ENCODE measurements at places on chromosomes 6 and 20.

- no peak for DNase-seq
Observed at GRCh38 chr6:157711060-157711459, 112.0 kb upstream of the SNX9 start.

DNA sequence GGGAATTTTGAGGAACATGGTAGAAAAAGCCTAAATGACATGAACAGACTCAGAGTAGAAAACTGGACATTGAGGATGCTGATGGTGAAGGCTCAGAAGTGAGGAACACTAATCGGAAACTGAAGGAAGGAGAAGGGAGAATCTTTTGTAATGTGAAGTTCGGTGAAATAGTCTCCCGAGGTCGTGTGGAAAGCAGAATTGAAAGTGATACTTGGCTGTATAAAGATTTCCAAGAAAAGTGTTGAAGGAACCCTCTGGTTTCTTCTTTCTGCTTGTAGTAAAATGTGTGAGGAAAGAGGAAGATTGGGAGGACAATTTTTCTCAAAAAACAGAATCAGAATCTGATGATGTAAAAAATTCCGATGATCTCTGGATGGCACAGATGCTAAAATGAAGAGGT is 115.4 kb downstream of the LAMP5 start:
- no peak for DNase-seq

GRCh38 chr20:24792641-24793495 is 156.2 kb upstream of the CST7 start:
- DNase-seq, result no peak

GRCh38 chr20:4748847-4749246 is 27.1 kb downstream of the PRND start:
- no peak for DNase-seq

GRCh38 chr6:29941016-29941415 is 1.3 kb upstream of the HLA-A start:
- DNase-seq, result no peak

DNA sequence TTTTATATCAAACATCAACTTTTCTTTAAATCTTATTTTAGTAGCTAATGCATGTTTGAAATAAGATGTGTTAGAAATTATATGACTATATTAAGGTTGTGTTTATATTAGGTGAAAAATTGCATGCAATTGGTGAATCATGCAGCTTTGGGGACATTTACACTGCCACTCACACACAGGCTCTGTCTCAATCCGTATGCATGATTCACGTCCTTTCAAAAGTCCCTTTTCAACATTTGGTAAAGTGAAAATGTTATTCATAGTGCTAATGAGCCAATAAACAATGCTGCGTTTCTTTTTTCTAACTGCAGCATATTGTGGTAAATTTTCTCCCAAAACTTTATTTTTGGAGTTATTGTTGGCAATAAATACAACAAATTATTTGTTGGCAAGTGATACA is 198.0 kb downstream of the FUT9 start:
- no peak for DNase-seq

DNA sequence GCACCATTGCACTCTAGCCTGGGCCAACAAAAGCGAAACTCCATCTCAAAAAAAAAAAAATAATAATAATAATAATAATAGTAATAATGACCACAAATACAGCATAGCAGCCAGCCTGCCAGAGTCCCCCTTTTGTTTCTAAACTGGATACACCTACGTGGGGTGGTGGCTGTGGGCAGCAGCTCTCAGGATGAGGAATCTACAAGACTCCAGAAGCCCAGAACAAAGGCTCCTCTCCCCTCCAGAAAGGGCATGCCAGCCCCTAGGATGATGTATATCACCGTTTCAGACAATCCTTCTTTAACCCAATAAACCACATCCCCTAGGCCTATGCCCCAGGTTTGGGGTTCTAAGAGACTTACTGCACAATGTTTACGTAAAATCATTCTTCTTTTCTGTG is 155.9 kb downstream of the QRSL1 start:
- no peak for DNase-seq

DNA sequence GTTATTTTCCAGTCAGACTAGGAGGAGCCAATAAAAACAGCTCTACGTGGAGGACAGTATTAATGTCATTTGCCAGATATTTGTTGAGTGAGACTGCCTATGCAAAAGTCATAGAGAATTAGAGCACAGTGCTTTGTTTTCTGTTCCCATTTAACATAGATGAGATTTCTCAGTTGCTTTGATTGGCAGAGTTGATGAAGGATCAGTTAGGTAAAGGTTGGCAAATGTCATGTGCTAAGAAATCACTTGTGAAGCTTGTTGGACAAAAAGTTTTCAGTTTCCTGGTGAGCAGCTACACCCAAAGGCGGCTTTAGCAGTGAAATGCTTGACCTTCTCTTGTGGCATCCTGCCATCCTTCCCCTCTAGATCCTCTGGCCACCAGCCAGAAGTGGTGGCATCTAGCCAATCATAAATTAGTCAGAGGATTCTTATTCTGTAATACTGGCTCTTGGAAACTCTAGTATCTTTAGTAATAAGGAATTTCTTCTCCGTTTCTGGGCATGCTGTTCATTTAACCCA is 37.0 kb downstream of the BCKDHB start:
- peak; percentile 16 for DNase-seq

DNA sequence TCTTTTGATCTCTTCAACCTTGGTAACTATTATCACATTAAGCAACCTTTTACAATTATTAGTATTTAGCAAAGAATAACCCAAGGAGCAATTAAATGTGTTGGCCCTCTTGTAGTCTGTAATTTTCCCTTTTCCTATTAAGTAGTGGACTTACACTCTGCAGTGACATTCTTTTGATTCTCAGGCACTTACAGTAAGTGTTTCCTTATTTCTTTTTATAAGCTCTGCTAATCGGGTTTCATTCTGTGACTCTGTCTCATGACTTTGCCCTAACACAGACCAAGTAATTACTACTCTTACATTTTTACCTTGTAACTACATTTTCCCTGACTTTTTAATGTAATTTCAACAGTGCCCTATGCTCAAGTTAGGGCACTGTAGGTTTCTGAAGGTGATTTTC is 104.0 kb upstream of the EPHA7 start:
- DNase-seq, result no peak

GRCh38 chr20:18188434-18188833 is 50.8 kb downstream of the KAT14 start:
- no peak for DNase-seq

GRCh38 chr20:10951216-10951615 is 277.4 kb upstream of the JAG1 start:
- DNase-seq, result no peak

GRCh38 chr6:41049955-41050354 is 3.0 kb upstream of the APOBEC2 start:
- no peak for DNase-seq

GRCh38 chr6:156687789-156688619 is 89.2 kb upstream of the ARID1B start:
- DNase-seq, result peak; percentile 41

DNA sequence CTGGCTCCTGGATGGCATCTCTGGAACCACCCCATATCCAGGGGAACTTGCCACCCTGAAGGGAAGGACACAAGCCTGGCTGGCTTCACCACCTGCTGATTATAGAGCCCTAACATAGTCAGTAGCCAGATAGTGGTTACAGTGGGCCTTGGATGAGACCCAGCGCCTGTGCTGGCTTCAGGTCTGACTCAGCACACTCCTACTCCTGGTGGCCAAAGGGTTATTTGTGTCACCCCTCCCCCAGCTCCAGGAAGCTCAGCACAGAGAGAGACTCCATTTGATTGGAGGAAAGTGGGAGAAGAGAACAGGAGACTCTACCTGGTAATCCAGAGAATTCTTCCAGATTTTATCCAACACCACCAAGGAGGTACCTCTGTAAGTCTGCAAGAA is 12.8 kb downstream of the SNX14 start:
- DNase-seq, result no peak

DNA sequence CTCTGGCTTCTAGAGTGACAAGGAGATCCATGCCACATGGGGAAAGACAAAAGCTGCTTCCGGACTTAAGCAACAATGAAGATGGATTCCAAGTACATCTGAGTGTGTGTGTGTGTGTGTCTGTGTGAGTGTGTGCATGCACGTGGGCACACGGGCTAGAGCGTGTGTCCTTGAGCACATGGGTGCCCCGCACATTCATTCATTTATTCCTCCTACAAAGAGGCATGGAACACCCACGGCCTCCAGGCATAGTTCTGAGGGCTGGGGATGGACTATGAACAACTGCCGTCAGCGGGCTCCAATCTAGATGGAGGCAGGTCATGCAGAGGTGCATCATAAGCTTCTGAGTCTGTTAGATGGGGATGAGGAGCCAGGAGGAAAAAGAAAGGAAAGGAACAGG is 49.1 kb downstream of the GRM4 start:
- DNase-seq, result no peak

- DNase-seq, result no peak
Observed at GRCh38 chr6:137638926-137639706, 144.9 kb upstream of the OLIG3 start.

- no peak for DNase-seq
Observed at GRCh38 chr6:137492289-137493217, 1.6 kb downstream of the OLIG3 start.

DNA sequence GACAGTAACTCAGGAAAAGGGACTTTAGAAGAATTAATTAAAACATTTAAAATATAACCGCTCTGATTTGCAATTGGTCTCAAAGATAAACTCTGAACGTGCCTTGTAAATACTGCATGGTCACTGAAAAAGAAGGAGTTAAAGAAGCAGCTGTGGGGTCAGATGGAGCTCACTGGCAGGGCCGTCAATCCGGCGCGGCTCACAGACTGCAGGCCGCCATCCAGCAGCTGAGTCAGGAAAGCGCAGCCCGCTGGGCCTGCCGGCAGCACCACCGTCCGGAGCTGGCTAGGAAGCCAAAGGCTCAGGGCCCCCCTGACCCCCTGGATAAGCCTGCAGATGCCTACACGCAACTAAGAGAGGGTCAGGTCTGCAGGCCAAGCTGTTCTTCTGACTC is 54.2 kb upstream of the FRMD1 start:
- DNase-seq, result no peak

GRCh38 chr20:38640521-38640920 is 38.9 kb downstream of the ARHGAP40 start:
- no peak for DNase-seq

- DNase-seq, result no peak
Observed at GRCh38 chr6:43434001-43434840, 6.9 kb downstream of the ABCC10 start.

GRCh38 chr6:140576004-140576555 is 1201.6 kb upstream of the CITED2 start:
- DNase-seq, result no peak

GRCh38 chr20:35699957-35700624 is 886 bp downstream of the ROMO1 start:
- DNase-seq, result no peak

- peak; percentile 36 for DNase-seq
Observed at GRCh38 chr20:50663095-50663821, 28.1 kb downstream of the RIPOR3 start.

GRCh38 chr6:157163434-157164159 is 159.7 kb downstream of the TMEM242 start:
- no peak for DNase-seq

DNA sequence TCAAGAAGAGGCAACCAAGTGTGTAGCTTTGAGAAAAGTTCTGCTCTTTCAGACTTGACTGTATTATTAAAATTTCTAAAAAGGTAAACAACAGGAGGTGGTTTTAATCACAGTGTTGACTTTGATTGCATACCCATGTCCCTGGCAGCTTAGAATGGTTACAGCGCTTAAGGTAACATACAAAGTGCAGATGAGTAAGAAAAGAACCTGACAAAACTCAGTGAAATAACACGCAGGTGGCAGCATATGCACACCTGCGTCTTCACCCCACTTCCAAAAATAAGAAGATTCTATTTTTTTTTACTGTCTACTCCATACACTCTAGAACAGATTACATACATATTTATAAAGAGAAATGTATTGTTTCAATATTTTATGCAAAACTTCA is 233.5 kb downstream of the GMPR start:
- DNase-seq, result no peak

DNA sequence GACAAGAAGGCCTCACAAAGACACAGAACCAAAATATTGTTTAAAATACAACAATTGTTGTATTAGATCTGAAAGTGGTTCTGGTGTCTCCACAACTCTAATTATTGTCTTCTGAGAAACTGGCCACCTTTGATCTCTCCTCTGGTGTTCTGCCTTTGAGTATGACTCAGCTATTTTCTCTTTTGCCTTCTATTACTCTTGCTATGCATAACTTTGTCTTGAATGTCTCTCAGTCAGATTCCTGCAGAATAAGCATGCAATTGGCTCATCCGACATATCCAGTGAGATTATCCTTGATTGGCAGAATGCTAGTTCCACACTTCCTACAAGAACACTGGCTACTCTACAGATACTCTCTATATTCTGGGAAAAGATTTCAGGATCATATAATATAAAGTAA is 14.3 kb upstream of the EPM2A start:
- no peak for DNase-seq

GRCh38 chr6:225121-225721 is 67.1 kb upstream of the DUSP22 start:
- no peak for DNase-seq

GRCh38 chr20:47998736-47999135 is 213.5 kb upstream of the SULF2 start:
- DNase-seq, result no peak

- no peak for DNase-seq
Observed at GRCh38 chr6:141451181-141451510, 681.6 kb upstream of the GJE1 start.

GRCh38 chr6:101926149-101926925 is 532.8 kb downstream of the GRIK2 start:
- DNase-seq, result no peak

GRCh38 chr6:34056305-34057108 is 89.4 kb downstream of the GRM4 start:
- no peak for DNase-seq

DNA sequence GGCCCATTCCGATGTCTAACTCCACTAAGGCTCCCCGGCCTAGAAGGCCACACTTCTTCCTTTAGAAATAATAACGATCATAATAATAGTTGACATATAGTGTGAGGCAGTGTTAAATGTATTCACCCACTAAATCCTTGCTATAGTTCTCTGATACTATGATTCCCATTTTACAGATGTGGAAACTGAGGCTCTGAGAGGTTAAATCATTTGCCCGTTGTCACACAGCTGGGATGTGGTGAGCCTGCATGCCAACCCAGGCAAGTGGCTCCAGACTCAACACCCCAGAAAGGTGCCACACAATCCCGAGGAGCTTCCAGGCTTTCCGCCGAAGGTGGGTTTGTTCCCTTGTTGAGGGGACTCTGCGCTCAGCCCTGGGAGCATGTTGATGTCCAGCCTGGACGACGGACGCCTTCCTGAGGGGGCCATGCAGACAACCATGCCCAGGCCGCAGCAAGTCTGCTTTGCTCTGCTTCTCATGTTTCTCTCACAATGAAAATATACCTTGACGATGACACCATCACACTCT is 104.6 kb upstream of the CDYL start:
- no peak for DNase-seq

DNA sequence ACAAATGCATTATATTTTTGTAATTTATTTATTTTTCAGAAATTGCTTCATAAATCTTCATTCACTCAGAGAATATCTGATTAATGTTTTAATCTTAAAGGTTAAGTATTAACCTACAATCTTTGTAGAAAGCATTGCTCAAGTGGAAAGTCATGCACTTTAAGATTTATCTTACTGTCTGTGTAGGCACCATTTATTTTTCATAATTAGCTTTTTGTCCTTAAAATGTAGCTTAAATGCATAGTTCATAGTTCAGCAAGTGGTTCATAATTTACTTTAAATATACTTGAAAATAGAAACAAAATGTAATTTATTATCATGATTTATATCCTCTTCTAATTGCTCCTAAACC is 397.3 kb downstream of the LAMA2 start:
- DNase-seq, result no peak

Data from cerebellum (tissue), 4 donors.